Fibroblast of mammary gland (primary cell): ENCODE measurements at places on chromosomes 16 and 17.
A peak's percentile ranks its signal among the peaks of the same experiment; 100 is the strongest.

- no peak for DNase-seq
These were observed 252.9 kb downstream of the KATNIP start for GRCh38 chr16:27802664-27803439.

DNA sequence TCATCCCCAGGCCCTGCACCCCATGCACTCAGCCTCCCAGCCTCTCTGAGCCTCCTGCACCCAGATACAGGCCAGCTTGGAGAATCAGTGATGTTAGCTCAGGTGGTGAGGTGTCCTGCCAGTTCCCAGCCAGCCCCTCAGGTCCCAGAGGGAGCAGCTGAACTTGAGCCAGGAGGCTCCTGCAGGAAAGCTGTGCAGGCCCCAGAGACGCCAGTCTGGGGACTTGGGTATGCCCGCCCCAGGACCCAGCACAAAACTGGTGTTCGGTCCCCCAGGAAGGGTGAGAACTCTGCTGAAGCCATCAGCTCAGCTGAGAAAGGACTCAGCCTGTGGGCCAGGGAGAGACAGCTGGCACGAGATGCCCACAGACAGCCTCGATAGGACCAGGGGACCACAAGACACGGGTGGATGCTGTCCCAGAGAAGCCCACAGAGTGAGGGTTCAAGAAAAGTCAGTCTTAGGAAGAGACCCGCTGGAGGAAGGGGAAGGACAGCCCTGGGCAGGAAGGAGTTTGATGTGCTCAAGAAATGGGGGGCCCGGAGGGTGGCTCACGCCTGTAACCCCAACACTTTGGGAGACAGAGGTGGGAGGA, 11.0 kb downstream of the ENDOV start:
- DNase-seq = no peak

DNA sequence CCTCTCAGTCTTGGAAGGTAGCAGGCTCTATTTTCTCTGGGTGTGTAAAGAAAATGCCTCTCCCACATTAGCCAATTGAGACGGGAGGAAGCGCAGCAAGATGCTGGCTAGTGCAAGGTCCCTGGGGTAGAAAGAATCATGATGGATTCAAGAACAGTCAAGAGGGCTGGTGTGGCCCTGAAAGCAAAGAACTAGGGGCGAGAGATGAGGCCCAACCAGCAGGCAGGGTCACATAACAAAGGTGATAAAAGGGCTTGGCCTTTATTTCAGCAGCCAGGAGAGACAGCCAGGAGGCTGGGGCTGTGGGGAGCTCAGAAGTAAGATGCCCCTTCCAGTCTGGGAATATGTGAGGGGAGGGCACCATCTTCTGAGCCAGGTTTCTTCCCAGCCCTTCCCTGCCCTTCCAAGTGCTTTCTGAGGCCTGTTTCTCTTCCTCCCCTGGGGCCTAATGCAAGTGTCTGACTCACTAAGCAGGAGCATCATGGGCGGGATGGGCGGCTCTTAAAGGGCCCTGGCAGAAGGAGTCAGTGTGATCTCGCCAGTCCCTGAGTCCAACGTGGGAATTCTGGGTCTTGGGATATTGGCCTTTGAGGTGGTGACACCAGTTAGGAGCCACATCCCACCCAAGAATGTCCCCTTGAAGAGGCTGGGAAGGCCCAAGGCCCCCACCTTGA, 3.9 kb upstream of the NLRC5 start:
- peak; percentile 91 for DNase-seq

DNA sequence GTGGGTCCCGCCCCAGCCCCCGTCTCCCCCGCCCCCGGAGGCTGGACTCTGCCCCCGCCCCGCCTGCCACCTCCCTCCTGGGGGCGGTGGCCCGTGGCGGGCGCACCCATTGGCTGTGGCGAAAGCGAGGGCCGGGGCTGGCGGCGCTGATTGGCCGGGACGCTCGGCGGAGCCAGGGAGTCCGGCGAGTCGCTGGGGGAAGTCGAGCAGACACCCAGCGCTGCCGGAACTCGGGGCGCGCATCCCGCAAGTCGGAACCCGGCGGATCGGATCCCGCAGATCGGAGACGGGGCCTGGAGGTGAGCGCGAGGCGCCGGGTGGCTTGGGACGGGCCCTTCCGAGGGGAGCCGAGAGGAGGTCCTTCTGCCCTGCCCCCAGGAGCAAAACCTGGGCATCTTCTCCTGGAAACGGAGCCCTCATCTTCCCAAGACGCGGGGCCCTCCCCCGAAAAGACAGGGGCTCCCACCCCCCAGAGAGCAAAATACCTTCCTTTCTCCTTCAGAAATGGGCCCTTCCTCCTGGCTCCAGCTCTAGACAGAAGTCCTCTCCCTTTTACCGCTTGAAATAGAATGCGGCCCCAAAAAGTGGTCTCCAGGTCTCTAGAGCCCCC, at the start of gene ABAT:
Gene ABAT, plus strand, starts transcription at position 205 of the 610 bp plus-strand sequence. CDS start 61,123 bp downstream, outside the sequence.
- peak; percentile 57 for DNase-seq

- DNase-seq = no peak
These were observed 686 bp downstream of the MLST8 start for GRCh38 chr16:2205967-2206313.

DNA sequence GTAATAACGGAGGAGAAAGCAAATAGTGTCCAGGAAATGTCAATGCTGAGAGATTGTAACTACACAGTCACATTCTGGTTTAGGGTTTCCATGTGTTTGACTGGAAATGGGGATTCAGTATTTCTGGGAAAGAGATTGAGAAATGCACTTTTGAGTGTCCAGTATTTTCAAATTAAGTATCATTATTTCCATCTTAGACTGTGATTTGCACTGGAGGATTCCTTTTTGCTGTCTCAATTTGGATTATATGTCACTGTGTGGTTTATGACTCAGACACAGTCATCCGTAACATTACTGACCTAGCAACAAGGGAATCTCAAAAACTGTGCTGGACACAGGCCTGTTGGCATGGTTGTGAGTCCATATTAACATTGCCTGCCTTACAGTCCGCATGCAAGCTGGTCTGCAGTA, 681.4 kb downstream of the CDH11 start:
- peak; percentile 99 for DNase-seq

DNA sequence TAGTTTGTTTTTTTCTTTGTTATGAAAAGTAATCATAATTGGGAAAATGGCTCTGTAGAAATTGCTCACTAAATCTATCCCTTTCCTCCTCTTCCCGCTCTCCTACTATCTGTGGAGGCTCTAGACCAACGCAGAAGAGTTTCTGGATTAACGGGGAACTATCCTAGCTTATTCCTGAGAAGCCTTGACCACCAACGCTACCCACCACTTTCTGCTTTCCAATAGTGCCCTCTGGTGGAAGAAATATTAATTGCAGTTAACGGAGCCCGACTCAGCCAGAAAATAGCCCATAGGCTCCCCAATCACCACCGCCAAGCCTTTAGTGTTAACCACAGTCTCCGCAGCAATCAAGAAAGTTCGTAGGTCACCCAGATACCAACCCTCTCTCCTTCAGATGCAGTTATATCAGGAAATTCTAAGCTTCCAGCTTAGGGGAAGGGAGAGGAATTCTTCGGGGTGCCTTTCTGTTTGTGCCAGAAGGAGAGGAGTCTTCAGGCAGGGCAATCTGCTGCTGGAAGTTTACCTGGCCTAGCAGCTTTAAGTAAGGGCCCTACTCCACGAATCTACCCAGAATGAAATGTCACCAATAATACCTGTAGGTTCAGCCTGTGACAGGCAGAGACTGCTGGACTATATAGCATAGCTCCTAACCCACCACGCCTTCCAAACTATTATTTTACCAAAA, 23.0 kb upstream of the NSRP1 start:
- peak; percentile 60 for DNase-seq

DNA sequence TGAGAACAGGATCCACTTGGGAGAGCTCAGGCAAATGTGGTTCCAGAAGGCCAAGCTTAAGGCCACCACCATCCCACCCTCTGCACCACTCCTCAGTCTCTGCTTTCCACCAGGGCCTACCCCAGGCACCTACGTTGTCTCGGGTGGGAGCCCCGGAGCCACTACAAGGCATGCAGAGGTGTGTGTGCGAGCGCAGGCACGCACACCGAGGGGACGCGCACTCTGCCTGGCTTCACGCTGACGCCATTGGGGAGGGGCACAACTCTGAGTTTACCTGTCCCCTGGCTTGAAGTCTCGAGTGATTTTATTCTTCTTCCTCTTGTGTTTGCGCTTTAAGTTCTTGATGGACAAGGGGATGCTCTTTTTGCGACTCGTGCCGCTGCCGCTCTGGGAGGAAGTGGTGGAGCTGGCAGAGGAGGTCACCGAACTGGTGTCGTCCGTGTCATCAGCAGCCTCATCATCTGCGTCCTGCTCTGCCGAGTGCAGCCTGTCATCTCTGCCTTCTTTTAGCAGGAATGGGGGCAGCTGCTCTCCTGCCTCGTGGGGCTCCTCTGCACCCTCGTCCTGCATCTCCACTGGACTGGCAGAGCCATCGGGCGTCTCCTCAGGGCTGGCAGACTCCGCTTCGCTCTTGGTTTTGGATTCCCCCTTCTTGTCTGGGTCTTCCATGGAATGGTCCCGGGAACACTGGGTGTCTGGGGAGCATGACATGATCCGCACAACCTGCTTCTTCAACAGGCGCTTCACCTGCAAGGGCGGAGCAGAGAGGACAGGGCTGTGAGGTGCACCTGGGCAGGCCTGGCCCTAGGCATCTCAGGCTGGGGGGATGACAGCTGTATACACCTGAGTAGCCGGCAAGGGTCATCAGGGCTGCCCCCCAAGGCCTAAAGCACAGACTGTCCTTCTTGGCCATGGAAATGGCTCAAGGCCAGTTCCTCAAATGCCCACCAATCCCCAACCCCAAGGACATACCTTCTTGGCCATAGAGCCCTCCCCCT, 15.1 kb downstream of the SPHK1 start:
- no peak for DNase-seq

- peak; percentile 92 for DNase-seq
These were observed 12.6 kb downstream of the ZBTB4 start for GRCh38 chr17:7466639-7467341.
